Cardiac septum (tissue), 1 donor: ENCODE measurements at places on chromosomes 12 and 14.
A peak's percentile ranks its signal among the peaks of the same experiment; 100 is the strongest.

- DNase-seq = no peak
Measured at GRCh38 chr12:13101821-13102375, 1.6 kb downstream of the GSG1 start.

DNA sequence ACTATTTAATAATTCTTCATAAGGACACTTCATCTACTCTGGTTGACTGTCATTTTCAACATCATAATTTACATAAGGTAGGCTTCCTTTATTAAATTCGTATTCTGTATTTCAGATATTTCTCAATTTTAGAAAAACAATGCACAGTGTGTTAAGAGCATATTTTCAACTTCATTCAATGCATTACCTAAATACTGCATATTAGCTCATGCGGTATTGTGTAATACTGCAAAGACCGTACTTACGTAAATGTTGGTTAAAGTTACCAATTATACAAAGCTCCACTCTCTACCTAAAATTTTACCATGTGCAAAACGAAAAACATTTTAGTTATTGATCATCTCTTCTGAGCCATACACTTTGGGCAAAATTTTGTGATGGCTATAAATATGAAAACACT, 62.8 kb downstream of the EXOC5 start:
- DNase-seq = no peak

DNA sequence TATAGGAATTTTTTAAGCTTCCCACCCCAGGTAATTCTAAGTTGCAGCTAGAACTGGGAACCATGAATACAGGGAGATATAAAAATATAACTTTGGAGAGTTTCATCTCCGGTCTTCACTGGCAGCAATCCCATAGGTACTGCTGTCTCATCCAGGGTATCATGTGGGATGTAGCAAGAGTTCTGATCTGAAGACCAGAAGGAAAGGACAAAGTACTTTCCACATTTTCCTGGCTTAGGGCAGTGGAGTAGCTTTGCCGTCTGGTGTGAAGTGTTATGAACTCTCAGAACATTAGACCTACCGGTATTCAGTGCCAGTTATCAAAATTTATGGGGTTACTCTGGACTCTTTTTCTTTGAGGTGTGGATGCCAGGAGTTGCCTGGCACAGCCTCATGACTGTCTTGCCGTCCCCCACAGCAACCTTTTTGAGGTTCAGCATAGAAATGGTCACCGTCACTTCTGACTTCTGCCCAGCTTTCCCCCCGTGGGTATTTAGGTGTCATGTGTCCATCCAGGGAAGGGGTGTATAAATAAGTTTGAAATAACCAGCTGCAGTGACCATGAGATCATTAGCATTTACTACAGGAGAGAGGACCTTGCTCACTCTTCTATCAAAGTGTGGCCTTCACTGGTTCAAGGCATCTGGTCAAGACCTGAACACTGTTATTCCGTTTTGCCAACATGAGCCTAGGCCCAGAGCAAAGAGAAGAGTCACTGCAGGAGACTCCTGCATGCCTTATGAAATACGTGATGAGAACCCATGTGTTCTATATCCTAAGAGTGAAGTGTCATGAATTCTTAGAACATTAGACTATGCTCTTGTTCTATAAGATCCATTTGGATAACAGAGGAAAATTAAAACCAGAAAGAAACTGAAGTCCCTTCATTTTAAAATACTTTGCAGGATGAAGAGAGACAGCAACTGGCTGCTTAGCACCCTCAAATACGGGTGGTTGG, 22.2 kb downstream of the TMEM233 start:
- no peak for DNase-seq

DNA sequence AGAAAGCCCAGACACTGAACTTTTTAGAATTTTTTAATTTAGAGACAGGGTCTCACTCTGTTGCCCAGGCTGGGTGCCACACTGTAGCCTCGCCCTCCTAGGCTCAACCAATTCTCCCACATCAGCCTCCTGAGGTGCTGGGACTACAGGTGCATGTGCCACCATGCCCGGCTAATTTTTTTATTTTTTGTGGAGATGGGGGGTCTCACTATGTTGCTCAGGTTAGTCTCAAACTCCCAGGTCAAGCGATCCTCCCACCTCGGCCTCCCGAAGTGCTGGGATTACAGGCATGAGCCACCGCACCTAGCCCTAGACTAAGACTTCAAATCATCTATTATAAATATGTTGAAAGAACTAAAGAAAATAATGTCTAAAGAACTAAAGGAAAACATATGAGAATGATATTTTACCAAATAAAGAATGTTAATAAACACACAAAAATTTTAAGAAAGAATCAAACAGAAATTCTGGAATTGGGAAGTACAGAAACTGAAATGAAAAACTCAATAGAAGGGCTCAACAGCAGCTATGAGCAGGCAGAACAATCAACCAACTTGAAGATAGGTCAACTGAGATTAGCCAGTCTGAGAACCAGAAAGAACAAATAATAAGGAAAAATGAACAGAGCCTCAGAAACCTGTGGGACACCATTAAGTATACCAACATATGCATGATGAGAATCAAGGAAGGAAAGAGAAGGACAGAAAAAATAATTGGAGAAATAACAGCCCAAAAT, 26.2 kb upstream of the AP4S1 start:
- no peak for DNase-seq

DNA sequence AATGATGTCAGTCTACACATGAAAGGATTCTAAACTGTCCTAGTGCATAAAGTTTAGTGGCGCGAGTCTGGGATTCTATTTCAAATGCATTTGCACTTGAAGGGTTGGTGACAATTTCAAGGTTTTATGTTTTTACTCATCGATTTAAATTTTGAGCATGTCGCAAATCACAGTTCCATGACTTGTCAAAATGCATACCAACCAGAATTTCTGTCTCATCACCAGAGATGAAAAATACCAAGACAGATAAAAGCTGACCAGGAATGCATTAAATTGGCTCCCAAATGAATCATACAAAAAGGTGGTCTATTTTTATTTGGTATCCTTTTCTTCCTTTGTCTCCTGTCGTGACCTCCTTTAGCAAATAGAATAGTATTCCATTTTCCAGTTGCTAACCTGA, 25.2 kb downstream of the TMEM30B start:
- no peak for DNase-seq

DNA sequence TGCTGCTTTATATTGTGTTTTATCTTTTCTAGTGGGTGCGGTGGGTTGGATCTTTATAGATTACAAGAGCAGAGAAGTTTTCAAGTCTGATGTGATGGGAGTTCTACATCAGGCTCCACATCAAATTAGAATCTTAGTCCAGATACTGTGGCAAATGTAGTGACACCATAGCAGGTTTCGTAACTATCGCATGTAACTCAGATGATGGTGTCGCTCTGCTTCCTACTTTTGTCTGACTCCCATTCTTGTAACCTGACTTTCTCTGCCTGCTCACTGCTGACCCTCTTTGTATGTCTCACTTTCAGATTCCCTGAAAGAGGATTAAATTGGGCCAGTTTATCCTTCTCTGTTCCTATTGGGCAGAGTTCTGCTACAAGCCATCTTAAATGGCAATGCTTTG, 22.8 kb upstream of the FBXO34 start:
- DNase-seq = no peak

DNA sequence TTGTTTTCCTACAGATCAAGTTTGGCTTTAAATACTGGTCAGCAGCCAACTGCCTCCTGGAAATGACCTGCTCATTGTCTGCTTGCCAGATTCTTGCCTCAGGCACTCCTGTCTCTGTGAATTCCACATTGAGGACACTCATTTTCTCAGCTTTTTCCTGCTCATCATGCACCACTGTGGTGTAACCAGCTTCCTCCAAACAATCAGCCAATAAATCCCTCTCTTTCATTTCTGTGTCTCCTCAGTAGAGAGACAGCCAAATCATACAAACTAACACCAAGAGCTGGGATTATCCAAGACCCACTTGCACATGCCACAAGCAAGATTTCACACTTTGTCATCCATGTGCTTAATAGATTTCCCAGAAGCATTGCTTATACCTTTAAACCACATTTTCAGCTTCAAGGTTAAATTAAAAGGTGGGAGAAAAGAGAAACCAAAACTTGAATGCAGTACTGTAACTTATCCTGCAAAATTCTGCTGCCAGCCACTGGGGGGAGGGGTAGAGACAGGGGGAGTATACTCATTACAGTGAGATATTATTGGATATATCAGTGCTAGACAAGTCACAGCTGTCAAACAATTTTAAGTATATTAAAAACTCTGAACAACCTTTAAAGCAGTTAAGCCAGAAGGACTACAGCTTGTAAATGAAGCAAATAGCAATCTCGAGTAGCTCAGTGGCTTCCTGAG, 105.0 kb downstream of the PPP2R5E start:
- no peak for DNase-seq

DNA sequence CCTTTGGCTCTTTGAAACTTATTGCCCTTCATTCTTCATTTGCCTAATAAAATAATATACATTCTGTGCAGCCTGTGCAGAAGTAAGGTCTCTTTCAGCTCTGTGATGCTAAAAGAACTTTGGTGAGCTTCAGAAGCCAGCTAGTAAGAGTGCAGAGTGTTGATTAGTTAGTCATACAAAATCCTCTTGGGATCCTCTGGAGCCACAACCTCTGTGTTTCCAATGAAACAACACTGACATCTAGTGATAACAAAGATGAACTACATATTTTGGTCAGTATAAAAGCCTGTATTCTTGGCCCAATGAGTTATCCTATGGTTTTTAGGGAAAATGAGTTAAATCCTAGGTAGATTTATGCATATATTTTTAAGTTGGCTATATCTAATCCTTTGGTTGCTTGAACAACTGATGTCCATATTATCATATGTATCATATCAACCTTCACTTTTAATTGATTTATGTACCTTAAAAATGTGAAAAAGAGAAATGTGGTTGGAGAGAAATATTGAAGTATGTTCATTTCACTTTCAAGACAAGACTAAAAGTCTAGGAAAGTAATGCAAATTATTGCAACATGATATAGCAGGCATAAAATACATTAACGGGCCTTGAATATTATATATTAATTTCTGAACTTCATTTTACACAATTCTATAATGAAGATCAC, 158.4 kb downstream of the KLHL28 start:
- no peak for DNase-seq

GRCh38 chr12:51865757-51866270, 17.3 kb upstream of the FIGNL2 start:
- DNase-seq = no peak

DNA sequence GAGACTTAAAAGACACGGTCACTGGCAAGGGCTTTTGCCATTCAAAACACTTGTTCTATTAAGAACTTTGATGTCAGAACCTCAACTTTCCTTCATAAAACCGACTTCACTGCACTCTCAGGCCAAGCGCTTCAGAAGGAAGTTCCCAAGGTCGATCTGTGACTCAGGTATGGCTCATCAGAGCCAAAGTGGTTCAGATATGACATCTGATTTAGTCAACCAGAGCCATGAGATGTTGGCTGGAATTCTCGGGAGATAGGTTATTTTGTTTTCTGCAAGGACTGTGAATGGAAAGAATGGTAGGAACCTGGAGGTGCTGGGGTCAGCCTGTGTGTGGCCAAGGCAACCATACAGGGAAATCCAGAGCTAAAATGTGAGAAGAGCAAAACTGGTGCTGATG, 445.6 kb downstream of the GLT1D1 start:
- DNase-seq = no peak

GRCh38 chr14:102007916-102008418, 43.6 kb downstream of the DYNC1H1 start:
- DNase-seq = no peak

DNA sequence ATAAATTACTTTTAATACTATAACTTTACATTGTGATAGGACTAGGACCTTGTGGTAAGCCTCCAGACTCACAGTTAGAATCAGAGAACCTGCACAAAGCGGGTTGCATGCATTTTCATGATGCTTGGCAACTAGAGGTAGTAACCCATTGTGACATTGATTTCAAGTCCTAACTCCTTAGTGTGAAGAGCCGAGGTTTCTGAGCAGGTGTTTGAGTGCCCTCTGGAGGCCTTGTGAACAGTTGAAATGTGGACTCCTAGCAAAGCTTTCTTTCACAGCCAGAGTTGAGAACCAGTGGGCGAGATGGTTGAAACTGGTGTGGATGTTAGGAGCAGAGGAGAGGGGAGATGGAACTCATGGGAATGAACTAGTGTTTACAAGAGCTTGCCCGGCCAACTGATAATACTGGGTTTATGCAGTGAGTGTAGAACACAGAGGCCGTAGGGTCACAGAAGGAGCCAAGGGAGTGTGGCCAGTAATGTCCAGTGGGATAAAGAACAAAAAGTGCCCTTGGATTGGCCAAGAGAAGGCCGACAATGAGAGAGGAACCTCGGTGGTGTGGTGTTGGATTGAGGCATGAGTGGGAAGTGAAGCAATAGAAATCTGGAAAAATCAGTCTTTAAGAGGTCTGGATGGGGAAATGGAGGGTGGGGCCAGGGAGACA, 10.9 kb downstream of the ZNF664 start:
- no peak for DNase-seq

GRCh38 chr12:6264402-6265037, 46.0 kb upstream of the PLEKHG6 start:
- no peak for DNase-seq

DNA sequence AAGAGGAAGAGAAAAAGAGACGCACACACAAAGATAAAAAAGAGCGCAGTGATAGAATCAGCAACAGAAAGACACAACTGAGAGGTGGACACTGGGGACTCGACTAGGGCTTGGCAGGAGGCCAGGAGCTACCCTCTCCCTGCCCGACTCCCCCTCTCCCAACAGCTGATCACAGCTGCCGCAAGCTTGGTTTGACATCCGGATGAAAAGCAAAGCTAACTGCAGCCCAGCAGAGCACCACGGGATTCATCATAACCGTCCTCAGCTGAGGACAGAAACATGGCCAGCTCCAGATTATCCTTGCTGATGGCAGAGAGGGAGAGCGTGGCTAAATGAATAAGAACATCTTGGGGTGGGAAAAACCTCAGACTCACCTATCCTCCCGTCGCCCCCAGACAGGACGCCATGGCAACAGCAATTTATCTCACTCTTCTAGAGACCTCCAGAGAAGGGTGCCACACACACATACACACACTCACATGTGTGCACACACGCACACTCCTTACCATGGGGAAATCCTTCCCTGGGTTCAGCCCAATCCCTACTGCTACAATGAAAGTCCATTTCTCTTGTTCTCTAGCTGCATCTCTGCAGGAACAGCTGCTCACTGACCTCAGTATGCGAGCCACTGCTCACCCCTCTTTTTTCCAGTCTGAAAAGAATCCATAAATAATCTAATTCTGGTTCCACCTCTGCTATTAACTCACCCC, 135.3 kb downstream of the NTF3 start:
- no peak for DNase-seq

- peak; percentile 91 for DNase-seq
Measured at GRCh38 chr12:47753021-47754001, 5.4 kb downstream of the RAPGEF3 start.

- DNase-seq = no peak
Measured at GRCh38 chr14:60087668-60088067, 4.1 kb upstream of the PCNX4 start.

DNA sequence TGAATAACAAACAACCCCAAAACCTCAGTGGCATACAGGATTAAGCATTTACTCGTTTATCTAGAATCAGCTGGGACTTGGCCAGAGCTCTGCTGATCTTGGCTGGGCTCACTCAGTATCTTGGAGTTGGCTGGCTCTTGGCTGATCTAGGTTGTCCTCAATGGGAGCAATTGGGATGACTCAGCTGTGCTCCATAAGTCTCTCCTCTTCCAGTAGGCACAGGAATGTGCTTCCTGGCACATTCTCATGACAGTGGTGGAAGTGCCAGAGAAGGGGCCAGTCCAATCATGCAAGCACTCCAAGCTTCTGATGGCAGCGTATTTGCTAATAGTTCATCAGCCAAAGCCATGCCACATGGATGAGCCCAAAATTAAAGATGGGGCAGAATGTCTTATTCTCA, 41.7 kb upstream of the ANO4 start:
- DNase-seq = no peak

- no peak for DNase-seq
Measured at GRCh38 chr12:12357719-12358461, 1.0 kb downstream of the BORCS5 start.
